OCI-LY7 (cell line): ENCODE measurements at places on chromosomes 2 and 18.

DNA sequence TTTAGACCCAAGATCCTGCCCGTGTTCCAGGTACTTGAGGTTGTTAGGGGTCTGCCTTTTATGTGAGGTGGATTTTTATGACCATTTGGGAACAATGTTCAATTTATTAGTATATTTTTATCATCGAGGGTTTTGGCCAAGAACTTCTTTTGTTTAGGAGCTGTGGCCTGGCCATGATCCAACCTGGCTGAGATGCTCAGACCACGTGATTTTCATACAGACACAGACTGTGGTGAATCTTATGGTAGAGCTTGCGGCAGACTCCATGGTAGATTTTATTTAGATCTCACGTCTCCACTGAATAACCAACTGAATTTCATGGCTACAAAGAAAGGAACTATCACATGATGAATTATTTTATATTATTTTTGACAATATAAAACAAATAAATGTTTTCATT lies 405.5 kb upstream of the VWC2L start:
- DNase-seq: no peak

GRCh38 chr2:144183727-144184126 lies 336.2 kb downstream of the ZEB2 start:
- peak; percentile 55 for DNase-seq

GRCh38 chr2:220178991-220179695 lies 551.7 kb downstream of the SLC4A3 start:
- DNase-seq: no peak

DNA sequence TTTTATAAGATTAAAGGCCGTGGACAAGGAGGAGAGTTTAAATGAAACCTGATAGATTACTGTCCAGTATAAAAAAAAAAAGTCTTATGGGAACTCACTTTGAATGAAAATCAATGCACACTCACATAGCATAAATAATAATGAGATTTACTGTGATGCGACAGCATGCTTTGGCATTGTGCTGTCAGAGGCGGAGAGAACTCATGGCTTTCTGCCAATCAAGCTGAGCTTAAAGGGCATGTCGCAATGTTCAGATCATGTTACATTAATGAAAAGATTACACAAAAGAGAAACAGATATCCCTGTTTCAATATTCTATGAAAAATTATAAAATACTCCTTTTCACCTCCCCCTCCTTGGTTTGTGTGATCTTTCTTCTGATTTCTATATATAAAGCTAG lies 310.8 kb downstream of the ERBB4 start:
- no peak for DNase-seq

- DNase-seq: no peak
Measured at GRCh38 chr2:170465241-170465640, 249.9 kb upstream of the SP5 start.

DNA sequence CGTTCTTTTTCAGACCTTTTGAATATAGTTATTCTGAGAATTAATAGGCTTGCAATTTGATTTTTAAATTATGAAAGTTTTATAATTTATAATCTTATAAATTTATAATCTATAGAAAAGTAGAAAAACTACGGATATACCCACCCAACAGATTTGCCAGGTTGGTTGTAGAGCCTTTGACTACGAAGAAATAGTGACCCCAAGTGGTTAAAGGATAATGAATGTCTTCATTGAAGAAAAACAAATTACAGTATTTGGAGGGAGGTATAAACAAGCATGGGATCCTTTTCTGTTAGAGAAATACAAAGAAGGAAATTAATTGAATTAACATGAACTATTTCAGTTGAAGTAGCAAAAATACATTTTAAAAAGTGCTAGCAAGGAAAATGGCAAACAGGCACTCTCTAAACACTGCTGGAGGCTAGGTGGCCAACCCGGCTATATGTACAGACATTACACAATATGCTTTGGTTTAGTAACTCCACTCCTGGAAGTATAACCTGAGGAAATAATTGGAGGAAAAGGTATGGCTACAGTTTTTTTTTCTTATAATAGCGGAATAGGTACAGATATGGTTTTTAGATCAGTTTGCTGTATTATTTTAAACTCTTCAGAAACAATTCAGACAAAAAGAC lies 110.9 kb downstream of the MIB1 start:
- DNase-seq: peak; percentile 32

GRCh38 chr18:75223687-75224347 lies 13.2 kb downstream of the TSHZ1 start:
- no peak for DNase-seq

GRCh38 chr2:38491436-38491835 lies 111.3 kb downstream of the HNRNPLL start:
- DNase-seq: no peak

GRCh38 chr2:119428488-119429224 lies 3.0 kb upstream of the TMEM37 start:
- DNase-seq: no peak

DNA sequence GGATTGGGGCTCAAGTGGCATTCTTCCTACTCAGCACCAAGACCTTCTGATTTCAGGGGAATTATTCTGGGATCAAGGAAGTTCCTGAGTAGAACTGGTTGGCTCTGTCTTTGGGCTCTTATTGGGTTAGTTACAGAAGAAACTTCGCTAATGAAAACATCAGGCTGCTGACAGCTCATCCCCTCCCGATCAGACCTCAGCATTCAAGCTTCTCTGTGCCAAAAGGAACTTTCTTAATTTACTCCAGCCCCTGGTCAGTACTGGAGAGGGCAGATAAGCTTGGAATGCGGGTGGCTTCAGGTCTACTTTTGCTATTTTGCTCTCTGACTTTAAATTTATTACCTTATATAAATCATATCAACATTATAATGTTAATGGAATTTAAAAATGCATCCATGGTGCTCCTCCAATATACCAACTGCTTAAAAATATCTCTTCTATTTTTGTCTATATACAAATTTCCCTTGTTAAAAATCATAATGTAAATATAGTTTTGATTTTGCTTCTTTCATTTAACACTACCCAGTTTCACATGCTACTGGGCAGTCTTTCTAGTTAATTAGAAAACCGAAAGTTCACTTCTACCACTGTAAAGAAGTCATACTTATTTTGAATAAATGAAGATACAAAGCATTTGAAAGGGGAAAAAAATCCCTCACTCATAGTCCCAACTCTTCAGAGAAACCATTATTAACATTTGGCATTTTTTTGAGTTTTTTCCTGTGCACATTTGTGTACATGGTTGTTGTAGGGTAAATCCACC lies 34.4 kb downstream of the PCARE start:
- DNase-seq: no peak

DNA sequence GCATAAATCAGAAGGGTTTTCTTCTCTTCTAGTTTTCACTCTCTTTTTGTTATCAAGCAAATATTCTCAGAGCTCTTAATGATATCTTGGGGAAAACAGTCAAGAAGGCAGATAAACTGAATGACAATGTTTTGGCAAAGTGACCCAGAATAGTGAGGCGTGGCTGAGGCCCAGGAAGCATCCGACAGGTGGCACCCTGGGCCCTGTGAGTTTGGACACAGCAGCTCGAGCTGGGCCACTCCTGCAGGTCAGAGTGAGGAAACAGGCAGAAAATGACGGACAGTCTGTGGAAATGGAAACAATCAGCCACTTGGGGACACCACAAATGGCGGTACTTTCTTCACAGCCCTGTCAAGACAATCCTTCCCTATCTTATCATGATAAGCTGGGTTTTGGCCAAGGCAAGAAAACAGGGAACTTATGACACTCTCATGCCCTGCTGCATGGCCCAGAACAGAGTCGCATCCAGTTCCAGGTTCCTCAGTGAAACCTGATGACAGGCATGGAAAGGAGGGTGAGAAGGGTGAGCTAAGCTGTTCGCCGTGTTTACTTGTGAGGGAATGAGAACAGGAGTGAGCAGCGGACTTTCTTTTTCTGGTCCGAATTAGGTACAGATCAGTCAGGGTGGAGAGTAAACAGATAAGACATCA lies 32.1 kb downstream of the MRPL44 start:
- DNase-seq: no peak
